ENCODE measurements at places on chromosomes 13 and 19.

DNA sequence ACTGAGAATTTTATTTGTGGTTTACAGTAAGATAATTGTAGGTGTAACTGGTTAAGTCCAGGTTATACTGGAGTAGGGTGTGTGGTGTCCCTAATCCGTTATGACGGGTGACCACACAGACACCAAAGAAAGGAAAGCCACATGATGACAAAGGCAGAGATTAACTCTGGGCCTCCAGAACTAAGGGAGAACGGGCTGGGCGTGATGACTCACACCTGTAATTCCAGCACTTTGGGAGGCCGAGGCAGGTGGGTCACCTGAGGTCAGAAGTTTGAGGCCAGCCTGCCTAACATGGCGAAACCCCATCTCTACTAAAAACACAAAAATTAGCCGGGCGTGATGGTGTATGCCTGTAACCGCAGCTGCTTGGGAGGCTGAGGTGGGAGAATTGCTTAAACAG lies 10.2 kb upstream of the FUT2 start:
- DNase-seq = no peak

GRCh38 chr13:27339299-27339698 lies 68.7 kb downstream of the RASL11A start:
- DNase-seq = no peak

- no peak for DNase-seq
Measured at GRCh38 chr19:49579947-49580263, 451 bp downstream of the NOSIP start.

DNA sequence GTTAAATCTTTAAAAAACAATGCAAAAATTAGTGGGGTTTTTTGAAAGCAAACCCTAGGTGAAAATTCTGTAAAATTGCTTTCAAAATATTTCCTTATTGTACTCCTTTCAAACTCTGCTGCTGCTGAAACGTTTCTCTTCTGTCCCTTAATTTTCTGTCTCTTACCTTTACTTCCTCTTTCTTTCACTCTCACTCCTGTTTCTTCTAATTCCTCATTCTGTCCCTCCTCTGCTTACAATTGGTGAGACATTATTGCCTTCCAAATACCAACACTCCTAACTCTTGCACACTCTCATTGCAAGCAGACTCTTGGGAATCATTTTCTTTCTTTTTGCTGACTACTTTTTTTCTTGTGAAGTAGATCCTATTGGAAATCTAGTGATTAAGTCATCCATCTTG lies 685.6 kb upstream of the SLITRK1 start:
- no peak for DNase-seq

GRCh38 chr19:14632286-14632685 lies 42.4 kb downstream of the ADGRE3 start:
- DNase-seq = no peak

- DNase-seq = no peak
Measured at GRCh38 chr13:95902741-95903140, 150.5 kb downstream of the UGGT2 start.

DNA sequence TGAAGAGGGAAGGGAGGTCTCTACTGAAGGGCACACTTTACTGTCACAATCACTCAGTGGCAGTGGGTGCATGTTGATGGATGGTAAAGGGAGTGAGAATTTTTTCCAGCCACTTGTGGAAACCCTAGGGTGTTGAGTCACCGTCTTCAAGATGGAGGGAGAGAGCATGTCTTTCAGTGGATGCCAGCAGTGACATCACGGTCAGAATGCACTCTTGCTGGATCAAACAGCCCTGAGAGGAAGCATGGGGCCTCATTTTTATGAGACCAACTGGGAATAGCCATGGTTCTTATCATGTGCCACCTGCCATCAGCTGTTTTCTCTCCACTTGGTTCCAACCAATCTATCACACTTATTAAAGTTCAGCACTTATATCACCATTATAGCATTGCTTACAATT lies 182.5 kb downstream of the KCNRG start:
- DNase-seq = no peak

DNA sequence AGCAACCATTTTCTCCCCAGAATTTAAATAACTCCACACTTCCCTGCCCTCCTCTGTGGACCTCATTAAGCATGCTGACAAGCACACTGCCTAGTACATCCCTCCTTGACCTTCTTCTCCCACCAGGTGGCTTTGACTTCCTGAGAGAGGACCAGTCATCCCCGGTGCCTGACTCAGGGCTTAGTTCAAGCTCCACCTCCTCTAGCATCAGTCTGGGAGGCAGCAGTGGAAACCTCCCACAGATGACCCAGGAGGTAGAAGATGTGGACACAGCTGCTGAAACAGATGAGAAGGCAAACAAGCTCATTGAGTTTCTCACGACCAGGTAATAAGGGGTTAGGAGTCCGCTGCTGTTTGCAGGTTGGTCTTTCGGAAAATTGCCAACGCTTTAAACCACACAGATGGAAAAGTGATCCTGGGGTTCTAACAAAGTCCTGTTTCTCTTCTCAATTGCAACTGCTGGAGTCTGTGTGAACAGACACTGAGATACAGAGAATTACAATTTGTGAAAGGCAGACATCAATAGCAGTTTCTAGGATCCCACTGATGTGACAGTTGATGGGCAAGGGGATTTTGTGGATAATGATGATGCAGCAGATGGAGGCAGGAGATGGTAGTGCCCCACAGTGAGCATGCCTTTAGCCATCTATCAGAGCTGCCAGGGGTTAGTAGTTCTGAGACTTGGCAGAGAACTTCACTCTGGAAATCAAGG lies 86.7 kb downstream of the ZAR1L start:
- no peak for DNase-seq

DNA sequence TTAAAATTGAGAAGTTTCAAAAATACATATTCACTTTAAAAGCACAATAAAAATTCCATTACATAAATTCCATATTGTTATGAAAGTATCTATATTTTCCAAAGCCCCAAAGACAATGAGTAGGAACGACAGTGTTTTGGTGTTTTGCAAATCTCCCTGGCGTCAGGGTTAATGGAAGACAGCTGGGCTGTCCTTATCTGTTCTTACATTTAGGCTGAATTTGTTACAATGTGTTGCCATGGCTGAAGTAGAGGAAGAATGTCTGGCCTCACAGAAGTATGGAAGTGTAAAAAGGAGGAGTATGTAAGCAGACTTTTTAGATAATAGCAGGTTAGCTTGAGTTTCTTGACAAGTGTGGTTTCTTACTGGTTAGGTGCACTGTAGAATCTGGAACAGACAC lies 124.4 kb upstream of the SPATA13 start:
- no peak for DNase-seq

DNA sequence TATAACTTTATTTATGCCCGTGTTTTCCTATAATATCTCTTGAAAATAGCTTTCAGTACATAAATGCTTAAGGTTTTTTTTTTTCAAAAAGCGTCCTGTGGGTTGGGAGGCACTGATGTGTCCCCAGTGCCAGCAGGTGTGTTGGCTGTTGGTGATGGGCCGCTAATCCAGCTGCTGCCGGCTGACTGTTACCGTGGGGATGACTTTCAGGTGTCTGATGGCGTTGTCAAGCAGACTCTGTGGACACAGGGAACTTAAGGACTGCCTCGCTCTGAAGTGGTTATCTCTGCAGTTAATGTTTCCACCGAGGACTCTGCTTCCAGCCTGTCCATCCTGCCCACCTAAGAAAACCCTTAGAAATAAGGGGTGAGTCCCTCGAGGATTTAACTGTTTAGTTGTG lies 94.5 kb downstream of the ANKRD10 start:
- DNase-seq = no peak

DNA sequence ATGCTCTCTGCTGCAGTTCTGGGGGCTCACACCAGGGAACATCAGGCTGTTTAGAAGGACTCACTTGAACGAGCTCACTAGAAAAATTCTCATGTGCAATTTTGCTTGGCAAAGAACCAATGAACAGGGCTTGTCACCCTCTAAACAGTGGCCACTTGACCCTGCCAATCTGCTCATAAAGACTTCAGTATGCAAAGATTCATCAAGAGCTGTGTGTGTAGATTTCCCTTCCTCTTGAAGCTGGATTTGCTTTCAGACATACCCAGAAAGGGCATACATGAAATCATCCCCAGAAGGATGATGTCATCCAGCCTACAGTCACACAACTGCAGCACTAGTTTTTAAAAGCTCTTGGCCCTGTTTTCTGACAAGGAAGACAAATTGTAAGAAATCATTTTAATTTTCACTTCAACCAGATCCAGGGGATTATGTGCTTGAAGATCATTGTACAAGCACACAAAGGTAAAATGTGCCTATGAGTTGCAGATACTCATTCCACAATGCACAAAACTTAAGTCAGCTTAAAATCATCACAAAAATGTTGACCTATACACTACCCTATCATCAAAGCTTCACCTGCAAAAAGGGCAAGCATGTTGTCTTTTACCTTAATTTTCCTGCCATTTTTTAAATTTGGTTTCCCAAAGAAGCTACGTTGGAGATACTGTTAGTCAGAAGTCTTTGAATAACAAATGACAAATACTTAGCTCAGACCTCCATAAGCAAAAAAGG lies 5.2 kb upstream of the STK24 start:
- no peak for DNase-seq

DNA sequence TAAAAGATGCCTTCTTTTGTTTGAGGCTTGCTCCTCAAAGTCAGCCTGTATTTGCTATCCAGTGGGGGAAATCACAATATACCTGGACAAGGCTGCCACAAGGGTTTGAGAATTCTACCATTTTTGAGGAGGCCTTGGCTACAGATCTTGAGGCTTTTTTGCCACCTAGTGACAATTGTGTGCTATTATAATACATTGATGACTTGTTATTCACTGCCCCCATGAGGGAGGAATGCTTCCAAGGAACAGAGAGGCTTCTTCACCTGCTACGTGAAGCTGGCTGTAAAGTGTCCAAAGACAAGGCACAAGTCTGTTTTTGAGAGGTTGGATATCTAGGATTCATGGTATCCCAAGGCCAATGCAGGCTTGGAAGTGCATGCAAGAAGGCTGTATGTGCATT lies 72.5 kb downstream of the ZNF708 start:
- DNase-seq = no peak

DNA sequence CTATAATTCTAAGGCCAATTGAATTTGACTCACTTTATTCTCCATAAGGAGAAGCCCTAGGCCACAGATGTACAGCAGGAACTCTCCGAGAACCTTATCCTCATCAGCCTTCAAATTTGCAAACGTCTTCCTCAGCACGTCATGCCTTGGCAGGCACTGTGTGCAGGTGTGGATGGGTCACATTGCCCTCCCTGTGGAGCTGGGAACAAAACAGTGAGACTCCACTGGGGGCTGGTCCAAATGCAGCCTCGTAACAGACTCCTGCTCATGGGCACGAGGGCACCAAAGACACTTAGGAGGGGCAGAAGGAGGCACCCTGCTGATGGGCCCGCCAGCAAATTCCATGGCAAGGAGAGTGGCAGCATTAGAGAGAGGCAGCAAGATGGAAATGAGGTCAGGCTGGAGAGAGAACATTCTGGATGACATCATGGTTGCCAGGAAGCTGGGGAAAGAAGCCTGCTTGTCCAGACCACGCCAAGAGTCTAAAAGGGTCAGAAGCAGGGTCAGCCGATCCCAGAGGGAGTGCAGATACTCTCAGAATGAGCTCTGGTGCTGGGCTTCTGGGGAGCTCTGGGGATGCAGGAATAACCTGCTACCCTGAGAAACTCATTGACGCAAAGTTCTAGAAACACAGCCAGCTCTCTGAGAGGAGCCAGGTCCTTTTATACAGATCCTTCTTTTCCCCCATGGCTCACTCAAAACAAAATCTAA lies 242.2 kb downstream of the B3GLCT start:
- no peak for DNase-seq

DNA sequence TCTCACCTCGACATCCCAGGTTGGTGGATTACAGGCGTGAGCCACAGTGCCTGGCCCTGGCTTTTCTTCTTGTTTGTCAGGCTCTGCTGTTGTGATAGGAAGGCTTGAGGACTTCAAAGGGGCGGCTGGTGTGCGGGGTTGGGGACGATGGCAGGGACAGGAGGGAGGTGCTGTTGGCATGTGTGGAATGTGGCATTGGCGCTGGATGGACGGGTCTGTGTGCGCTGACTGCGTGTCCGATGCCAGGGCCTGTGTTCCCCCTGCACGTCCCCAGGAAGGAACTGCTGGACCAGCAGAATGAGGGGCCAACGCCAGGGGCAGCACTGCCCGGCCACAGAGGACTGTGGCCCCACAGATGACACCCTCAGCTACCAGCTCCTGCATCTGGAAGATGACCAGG lies 12.7 kb upstream of the PTBP1 start:
- DNase-seq = no peak

GRCh38 chr13:21365574-21365973 lies 93.5 kb downstream of the ZDHHC20 start:
- no peak for DNase-seq

DNA sequence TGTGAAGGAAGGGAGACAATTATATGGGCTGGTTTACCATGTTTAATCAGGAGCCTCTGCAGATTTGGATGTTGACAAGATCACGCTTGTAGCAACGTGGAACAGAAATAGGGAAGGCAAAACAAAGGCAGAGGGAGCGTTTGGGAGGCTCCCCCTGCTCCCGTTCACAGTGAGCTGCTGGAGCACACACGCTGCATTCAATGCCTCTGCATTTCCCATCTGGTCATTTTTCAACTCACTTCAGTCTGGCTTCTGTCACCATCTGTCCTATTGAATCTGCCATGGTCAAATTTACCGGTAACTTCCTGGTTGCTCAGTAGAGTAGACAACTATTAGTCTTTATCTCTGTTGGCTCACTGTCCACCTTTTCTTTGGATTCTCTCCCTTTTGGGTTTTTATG lies 91.0 kb downstream of the NHLRC3 start:
- no peak for DNase-seq

DNA sequence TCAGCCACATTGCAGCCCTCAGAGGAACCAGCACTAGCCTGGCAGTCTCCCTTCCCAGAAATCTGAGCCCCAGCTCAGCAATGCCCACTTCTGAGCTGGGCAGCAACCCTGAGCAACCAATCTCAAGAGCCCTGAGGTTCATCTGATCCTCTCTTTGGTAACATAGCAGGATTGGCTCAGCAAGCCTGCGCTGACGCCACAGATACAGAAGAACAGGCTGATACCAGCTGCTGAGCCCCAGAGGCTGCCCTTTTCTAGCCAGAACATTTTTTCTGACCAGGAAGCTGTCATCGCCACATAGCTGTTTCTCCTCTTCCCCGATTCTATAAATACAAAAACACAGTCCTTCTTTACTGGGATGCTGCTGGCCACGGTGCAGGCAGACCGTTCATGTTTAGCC lies 59.8 kb downstream of the TRPM4 start:
- no peak for DNase-seq

DNA sequence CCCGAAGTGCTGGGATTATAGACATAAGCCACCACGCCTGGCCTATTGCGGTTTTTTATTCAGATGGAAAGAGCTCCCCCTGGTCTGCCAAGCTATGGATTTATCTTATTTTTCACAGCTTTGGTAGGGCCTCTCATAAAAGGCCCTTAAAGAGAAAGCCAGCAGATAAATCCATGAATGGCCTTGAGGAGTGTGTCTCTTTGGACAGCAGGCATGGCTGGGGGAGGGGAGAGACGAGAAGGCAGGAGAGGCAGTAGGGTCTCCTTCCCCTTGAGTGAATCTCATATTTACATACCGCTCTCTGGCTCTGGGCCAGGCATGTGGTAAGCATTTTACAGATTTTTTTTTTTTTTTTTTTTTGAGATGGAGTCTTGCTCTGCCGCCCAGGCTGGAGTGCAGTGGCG lies 25.2 kb downstream of the MARK4 start:
- no peak for DNase-seq

GRCh38 chr13:79512950-79513349 lies 32.0 kb downstream of the NDFIP2 start:
- DNase-seq = no peak

GRCh38 chr13:72151241-72151640 lies 284.2 kb upstream of the DACH1 start:
- DNase-seq = no peak

GRCh38 chr13:99288089-99288488 lies 19.1 kb downstream of the GPR183 start:
- no peak for DNase-seq

GRCh38 chr13:32903720-32904119 lies 112.5 kb upstream of the KL start:
- DNase-seq = no peak
